ENCODE measurements at places on chromosomes 1 and 21. TPM values are rescaled to one million over a fixed set of nuclear protein-coding genes. Genes with fewer than 3 reads are reported as not detected.

The SLC1A7 gene
- total RNA-seq = 0.08 TPM

DNA sequence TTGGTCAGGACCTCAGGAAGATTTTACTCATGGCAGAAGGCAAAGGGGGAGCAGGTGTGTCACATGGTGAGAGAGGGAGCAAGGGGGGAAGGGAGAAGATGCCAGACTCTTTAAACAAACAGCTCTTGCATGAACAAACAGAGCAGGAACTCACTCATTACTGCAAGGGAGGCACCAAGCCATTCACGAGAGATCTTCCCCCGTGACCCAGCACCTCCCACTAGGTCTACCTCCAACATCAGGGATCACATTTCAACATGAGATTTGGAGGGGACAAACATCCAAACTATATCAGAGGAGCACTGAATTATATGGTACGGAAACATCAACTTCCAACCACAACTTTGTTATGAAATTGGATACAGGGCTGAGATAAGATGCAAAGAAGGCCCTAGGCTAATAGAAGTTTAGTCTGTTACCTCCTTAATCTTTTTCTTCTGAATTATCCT lies 164.9 kb downstream of the ST6GALNAC3 start:
- no peak for DNase-seq

GRCh38 chr1:243580984-243581383 lies 269.1 kb downstream of the AKT3 start:
- no peak for DNase-seq

The HCRTR1 gene
- not detected for total RNA-seq

- DNase-seq = no peak
Observed at GRCh38 chr1:185166106-185166505, 9.1 kb downstream of the SWT1 start.

DNA sequence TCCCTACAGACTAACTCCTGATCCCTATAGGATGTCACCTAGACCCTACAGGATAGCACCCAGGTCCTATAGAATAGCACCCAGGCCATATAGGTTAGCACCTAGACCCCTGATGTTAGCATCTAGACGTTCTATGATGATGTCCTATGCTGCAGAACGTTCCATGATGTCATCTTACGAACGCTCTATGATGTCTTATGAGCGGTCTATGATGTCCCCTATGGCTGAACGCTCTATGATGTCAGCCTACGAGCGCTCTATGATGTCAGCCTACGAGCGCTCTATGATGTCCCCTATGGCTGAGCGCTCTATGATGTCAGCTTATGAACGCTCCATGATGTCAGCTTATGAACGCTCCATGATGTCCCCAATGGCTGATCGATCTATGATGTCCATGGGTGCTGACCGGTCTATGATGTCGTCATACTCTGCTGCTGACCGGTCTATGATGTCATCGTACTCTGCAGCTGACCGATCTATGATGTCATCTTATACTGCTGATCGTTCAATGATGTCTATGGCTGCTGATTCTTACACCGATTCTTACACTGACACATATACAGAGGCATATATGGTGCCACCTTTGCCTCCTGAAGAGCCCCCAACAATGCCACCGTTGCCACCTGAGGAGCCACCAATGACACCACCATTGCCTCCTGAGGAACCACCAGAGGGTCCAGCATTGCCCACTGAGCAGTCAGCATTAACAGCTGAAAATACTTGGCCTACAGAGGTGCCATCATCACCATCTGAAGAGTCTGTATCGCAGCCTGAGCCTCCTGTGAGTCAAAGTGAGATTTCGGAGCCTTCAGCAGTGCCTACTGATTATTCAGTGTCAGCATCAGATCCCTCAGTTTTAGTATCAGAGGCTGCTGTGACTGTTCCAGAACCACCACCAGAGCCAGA lies 9.5 kb downstream of the SON start:
- no peak for DNase-seq

The HAO2 gene
- not detected for total RNA-seq

GRCh38 chr1:43634721-43635120 lies 15.2 kb upstream of the KDM4A start:
- DNase-seq = no peak

The RIIAD1 gene
- total RNA-seq = 20.8 TPM

The MNDA gene
- total RNA-seq = 1.6 TPM

GRCh38 chr1:94599095-94599813 lies 57.7 kb upstream of the F3 start:
- peak; percentile 52 for DNase-seq

DNA sequence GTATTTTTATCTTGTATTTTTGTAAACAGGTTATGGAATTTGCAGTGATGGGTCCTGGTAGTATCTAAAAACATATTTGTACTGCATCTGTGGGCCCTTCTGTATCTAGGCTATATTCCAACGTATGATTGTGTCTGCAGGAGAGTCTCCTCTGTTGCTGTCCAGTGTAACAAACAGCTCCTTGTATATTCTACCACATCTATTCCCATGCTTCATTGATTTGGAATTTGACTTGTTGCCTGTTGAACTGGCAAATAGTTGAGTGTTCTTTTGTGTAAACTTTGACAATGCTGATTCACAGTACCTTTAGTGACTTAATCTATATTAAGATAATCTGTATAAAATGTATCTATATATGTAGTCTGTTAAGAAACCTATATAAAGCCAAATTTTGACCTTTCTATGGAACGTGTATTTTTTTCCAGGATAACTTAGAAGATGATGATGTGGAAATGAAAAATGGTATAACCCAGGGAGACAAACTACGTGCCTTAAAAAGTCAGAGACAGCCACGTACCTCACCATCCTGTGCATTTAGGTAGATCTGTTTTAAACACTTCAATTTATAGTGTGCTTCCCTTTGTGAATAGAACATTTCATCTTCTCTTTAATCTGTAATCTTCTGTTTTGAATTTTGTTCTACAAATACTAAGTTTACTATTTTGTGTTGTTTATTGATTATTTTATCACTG lies 43.4 kb upstream of the GPR88 start:
- DNase-seq = no peak

The GPR137B gene
- 43.3 TPM for total RNA-seq

The CDA gene
- 2.8 TPM for total RNA-seq

The FOXO6 gene
- 1.4 TPM for total RNA-seq

DNA sequence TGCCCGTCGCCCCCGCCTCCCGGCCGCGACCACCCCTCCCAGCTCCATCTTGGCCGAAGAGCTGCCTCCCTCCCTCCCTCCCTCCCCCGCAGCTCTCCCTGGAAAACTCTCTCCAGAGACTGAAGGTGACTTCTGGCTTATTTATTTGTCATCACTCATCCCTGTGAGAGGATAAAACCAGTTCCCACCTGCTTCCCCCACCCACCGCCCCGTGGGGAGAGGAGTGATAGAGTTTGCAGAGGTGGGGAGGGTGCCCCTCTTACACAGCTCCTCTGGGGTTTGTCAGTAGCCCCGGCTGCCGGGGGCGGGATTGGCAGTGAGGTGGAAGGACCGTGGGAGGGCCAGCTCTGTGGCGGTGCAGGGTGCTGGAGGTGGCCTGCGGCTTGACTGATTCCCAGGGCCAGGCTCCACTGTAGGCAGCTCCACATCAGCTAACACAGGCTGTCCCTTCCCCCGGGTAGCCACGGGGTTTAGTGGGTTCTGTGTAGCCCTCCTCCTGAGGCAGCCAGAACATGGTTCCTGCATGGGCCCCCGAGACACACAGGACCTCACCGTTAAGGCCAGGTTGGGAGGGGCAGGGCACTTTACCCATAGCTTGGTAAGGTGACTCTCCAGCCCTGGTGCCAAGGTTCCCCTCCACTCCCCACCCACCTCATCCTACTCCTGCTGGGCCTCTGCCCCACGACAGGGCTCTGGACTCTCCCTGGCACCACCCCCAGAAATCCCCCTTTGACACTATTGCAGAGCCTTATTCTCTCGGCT lies 62.2 kb downstream of the ELK4 start:
- DNase-seq = no peak

The SLFNL1 gene
- total RNA-seq = 0.12 TPM
